ENCODE measurements at places on chromosomes 7 and 10.

DNA sequence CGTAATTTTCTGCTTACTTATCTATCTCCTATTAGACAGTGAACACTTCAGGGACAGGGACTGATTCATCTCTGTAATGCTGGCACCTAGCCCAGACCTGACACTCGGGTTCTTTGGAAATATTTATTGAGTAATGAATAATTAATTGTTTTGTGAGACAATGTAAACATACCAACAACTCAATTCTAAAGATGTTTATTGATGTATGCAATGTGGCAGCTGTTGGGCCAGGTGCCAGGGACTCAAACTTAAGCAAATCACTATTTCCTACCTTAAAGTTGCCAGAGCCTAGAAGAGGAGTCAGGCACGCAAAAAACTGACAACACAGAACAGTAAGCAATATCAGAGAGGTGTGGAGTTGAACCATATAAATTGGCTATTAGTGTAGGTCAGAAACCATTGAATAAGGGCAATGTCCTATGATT is 63.6 kb upstream of the BMPER start:
- no peak for DNase-seq

DNA sequence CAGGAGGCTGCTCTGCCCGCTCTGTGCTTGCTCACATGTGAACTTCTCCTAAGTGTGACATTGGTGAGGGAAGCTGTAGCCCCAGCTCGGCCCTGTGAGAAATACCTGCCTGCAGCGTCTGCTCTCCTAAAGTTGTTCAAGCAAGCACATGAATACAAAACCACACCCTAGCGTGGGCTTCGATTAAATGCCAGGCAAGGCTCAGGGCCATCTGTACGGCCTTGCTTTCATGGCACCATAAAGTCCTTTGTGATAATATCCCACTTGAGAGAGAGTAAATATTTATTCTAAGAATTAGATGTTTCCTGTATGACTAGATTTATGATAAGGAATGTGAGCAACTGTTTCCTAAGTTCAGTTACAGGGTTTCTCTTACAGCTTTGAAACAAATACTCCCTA is 262.8 kb upstream of the KLF14 start:
- DNase-seq = no peak

DNA sequence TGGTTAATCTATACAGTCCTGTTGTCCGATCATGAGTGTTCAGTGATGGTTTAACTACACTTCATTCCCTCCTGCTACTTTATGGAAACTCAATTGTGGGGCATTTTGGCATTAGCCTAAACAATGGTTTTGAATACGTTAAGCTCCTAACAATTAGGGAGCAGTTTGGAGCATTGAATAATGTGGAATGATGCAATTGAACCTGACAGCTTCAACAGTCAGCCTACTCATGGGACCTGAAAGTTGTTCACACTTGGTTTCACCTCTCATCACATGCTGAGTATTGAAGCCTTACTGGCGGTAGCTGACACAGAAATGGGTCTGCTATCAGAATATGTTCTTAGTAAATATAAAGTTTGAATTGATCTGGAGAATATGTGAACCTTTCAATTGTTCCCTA is 186.1 kb downstream of the MLLT10 start:
- no peak for DNase-seq

DNA sequence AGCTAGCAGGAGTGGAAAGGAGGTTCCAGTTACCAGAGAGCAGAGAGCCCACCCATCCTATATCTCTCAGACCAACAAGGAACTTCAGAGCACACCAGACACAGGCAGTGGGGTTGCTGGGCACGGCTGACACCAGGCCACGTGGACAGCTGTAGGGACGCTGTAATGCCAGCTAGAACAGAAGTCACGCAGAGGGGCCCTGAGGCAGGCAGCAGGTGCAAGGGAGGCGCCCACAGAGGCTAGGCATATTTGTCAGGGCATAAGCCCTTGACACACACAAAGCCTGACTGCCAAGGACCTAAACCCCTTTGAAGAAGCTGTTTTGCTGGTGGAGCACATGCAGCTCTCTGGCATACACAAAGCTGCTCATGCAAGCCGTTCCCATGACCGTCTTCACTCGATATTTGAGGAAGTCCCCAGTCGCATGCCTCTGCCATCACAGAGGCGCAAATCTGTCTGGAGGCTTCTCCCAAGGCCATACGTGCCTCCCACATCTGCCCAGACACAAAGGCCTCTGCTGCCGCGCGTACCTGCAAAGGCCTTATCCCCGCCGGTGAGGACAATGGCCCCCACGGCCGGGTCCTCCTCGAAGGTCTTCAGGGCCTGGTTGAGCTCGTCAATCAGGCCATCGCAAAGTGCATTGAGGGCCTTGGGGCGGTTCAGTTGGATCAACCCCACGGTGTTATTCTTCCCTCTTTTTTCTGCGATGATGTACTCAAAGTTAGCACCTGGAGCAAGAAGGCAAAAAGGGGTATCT is 2.9 kb downstream of the ECHS1 start:
- DNase-seq = no peak

- no peak for DNase-seq
Measured at GRCh38 chr10:79239275-79239779, 107.9 kb upstream of the PPIF start.

- DNase-seq = no peak
Measured at GRCh38 chr7:7395785-7396184, 139.9 kb downstream of the COL28A1 start.

DNA sequence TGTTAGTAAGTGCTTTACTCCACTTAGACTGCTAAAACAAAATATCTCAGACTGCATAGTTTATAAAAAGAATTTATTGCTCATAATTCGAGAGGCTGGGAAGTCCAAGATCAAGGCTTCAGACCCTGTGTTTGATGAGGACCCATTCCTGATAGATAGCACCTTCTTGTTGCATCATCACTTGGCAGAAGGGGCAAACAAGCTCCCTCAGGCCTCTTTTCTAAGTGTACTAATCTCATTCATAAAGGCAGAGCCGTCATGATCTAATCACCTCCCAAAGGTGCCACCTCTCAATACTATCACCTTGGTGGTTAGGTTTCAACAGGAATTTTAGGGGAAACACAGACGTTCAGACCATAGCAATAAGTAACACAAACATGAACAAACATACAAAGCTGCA is 55.4 kb downstream of the CRPPA start:
- DNase-seq = no peak

DNA sequence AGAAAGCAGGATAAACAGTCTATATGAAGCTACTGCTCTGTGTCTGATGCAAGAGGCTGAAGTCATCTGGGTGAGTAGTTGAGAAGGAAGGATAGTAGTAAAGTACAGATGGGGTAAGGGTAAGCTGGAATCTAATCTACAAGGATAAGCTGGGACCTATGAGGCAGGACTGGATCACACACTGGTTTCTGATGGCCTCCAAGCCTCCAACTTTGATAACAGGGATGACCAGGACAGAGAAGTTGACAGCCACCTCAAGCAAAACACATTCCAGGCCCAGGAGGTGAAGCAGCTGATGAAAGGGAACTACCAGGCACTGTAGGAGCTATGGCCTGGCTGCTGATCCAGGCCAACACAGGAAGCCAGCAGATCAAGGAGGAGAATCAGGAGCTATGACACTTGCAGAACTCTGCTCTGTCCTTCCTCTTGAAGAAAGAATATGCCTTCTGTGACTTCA is 278.1 kb upstream of the TMEM229A start:
- DNase-seq = no peak

- no peak for DNase-seq
Measured at GRCh38 chr10:79021948-79022499, 46.7 kb upstream of the ZMIZ1 start.

GRCh38 chr10:123044391-123044790 is 35.6 kb downstream of the ACADSB start:
- no peak for DNase-seq
